ENCODE measurements at places on chromosomes 16 and 17.

DNA sequence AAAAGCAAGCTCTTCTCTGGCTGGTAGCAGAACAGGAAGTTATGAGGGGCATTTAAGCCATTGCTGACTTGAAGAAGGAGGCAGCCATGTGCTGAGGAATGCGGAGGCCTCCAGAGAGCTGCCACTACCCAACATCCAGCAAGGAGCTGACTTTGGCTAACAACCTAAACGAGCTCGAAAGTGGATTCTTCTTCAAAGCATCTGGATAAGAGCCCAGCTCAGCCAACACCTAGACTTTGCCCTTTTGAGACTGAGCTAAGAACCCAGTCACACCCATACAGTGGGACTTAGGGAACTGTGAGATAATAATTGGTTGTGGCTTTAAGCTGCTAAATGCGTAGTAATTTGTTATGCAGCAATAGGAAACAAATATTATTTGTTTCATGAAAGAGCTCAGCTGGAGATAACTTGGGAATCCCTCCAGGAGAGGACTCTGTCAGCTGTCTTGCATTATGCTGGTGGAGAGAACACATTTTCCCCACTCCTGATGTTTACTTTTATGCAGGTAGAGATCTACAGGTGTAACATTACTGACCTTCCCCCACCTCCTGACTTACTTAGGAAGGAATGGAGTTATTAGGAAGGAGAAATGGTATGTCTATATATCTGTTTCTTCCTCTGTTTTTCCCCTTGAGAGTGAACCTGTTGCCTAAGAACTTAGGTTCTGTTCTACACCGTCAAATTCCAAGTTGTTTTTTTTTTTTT is 52.7 kb upstream of the ZNF629 start:
- DNase-seq, result no peak

DNA sequence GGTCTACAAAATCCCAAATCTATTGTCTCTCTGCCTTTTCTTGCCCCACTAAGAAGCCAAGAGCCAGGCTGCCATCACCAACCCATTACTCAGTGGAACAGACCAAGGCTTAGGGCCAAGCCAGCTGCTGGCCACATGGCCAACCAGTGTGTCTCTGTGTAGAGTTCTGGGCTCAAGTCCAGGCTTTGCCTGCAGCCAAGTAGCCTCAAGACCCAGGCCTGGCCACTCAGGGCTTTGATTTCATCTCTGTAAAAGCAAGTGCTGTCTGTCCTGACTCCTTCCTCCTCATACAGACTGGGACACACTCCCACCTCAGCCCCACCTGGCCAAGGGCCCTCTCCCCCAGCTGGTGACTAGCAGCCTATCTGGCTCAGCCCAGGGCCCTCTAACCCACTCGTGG is 14.6 kb downstream of the SREBF1 start:
- no peak for DNase-seq

GRCh38 chr17:14942526-14943190 is 322.5 kb downstream of the PMP22 start:
- no peak for DNase-seq

- DNase-seq, result no peak
Measured at GRCh38 chr17:183021-183420, 1.6 kb upstream of the DOC2B start.

GRCh38 chr17:79801156-79802038 is 4.5 kb upstream of the CBX8 start:
- no peak for DNase-seq

DNA sequence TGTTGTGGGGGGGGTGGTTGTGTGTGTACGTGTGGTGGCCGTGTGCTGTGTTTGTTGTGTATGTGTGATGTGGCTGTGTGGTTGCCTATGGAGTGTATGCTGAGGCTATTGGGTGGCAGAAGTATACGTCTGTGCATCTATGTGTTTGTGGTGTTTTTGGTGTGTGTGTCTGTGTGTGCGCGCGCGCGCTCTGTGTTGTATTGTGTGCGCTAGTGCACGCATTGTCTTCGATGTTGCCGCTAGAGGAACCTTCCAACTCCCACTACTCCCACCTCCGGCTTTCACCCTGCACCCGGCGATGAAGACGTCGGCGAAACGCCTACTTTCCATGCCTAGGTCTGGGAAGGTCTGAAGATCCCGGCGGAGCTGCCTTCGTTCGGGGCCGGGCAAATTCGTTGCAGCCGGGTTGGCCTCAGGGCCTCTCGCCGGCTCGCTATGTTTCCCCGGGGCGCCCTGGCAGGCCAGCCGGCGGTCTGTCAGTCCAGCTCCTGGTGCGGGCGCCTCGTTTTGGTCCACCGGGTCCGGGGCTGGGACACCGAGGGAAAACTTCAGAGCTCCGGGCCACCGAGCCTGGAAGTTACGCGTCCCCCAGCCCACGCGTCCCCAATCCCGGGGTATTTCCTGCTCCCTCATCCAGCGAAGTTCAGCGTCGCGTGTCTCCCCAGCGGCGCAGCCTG is 5.2 kb upstream of the DLX4 start:
- DNase-seq, result no peak

- no peak for DNase-seq
Measured at GRCh38 chr17:38719289-38719942, 10.7 kb upstream of the CISD3 start.

- peak; percentile 48 for DNase-seq
Measured at GRCh38 chr16:27169511-27170071, 33.7 kb upstream of the KDM8 start.

GRCh38 chr17:81509972-81510784 is 2.4 kb downstream of the ACTG1 start:
- DNase-seq, result no peak

GRCh38 chr16:49213594-49213993 is 68.0 kb downstream of the CBLN1 start:
- no peak for DNase-seq

DNA sequence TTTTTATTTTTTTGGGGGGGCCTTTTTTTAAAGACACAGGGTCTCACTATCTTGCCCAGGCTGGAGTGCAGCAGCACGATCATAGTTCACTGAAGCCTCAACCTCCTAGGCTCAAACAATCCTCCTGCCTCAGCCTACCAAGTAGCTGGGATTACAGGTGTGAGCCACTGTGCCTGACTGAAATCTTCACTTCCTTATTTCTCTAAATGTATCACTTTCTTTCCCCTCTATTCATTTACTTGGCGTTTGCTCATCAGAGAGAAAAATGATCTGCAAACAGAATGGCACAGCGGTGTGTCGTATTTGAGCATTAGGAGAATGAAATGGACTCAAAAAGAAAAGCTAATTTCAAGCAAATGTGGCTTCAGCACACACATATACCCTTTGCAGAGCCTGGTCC is 44.3 kb upstream of the CDH5 start:
- no peak for DNase-seq

DNA sequence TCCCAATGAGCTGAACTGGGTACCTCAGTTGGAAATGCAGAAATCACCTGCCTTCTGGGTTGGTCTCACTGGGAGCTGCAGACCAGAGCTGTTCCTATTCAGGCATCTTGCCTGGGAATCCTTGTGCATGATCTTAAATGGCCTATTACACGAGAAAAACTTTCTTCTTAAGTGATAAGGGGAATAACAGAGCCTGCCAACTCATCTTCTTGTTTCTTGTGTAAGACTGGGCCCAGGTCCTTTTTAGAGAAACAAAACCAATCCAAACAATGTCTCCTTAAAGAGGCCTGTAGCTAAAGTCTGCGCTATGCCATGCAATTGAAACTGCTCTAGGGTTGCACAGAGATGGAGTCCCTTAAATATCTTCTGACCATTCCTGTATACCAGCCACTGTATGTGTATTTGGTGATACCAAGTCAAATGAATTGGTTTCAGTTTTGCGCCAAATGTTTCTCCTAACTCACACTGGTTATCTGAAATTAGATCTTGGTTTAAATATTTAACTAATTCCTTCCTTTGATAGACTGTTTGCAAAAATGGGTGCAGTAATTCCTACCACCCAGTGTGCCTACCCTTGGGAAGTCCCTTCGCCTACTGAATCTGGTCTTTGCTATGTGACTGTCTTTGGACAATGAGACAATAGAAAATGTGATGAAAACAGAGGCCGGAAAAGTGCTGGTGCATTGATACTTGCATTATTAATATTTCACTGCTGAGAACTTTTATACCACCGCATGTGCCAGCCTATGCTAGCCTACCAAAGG is 6.5 kb upstream of the CCL23 start:
- no peak for DNase-seq

- no peak for DNase-seq
Measured at GRCh38 chr17:36717088-36717487, 115.7 kb downstream of the MRM1 start.

DNA sequence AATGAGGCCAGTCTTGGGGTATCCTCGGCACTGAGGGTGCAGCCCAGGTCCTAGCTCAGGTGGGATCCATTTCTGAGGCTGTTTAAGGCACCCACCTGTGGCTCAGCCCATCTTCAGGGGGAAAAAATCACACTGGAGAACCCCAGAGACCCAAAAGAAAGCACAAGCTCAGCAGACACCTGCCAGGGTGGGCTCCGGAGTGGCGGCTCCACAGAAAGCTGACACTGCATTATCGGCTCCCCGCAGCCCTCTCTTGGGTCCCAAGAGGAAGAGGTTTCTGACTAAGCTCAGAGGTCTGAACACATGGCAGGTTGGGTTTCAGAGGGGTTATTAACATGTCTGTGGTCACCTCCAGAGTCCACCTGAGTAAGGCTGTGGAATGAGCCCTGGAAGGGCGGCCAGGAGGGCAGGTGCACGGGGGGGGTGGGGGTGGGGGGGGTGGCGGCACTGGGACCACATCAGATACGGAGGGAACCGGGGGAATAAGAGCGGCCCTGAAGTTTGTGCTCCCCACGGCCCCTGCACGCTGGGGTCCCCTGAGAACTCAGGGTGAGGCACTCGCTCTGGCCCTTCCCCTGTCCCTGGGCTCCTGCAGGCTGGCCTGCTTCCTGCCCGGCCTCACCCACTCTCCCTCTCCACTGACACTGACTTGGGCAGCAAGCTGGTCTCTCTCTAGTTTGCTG is 79.5 kb downstream of the TIMM22 start:
- DNase-seq, result no peak

DNA sequence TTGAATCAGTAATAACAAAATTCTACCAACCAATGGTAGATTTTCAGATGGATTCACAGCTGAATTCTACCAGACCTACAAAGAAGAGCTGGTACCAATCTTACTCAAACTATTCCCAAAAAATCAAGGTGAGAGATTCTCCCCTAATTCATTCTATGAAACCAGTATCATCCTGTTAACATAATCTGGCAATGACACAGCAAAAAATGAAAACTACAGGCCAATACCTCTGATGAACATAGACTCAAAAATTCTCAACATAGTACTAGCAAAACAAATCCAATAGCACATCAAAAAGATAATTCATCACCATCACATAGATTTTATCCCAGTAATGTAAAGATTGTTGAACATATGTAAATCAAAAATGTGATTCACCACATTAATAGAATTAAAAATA is 234.4 kb upstream of the KIF2B start:
- DNase-seq, result no peak

GRCh38 chr16:75461575-75461974 is 2.9 kb downstream of the TMEM170A start:
- DNase-seq, result no peak

GRCh38 chr17:28643983-28644786 is 773 bp downstream of the BLTP2 start:
- no peak for DNase-seq

DNA sequence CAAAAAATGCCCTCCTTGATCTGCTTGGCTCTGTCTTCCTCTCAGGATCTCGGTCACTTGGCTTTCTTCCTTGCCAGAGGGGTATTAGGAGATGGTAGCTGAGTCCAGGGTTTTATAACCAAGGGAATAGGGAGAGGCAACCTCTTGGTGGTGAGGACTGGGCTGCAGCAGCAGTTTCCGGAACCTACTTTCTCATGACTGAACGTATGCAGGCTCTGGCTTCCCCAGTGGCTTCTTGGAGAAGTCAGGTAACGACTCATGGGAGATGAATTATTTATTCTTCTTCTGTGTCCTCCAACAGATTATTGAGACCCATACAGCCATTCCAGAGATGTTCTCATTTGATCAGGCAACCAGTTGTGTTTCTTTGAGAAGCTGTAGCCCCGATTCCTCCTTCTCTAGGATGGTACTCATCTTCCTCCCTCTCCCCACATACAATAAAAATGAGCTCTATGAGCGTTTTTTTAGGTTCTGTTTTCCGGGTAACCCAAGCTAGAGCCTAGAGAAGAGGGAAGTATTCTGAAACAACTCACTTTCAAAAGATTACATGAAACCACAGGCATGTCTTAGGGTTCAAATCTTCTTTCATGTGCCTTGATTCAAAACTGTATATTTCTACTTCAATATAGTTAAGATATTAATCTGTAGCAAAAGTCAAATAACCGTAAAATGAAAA is 22.3 kb upstream of the DHX40 start:
- no peak for DNase-seq

- no peak for DNase-seq
Measured at GRCh38 chr17:45895969-45896785, 1.8 kb downstream of the MAPT start.

DNA sequence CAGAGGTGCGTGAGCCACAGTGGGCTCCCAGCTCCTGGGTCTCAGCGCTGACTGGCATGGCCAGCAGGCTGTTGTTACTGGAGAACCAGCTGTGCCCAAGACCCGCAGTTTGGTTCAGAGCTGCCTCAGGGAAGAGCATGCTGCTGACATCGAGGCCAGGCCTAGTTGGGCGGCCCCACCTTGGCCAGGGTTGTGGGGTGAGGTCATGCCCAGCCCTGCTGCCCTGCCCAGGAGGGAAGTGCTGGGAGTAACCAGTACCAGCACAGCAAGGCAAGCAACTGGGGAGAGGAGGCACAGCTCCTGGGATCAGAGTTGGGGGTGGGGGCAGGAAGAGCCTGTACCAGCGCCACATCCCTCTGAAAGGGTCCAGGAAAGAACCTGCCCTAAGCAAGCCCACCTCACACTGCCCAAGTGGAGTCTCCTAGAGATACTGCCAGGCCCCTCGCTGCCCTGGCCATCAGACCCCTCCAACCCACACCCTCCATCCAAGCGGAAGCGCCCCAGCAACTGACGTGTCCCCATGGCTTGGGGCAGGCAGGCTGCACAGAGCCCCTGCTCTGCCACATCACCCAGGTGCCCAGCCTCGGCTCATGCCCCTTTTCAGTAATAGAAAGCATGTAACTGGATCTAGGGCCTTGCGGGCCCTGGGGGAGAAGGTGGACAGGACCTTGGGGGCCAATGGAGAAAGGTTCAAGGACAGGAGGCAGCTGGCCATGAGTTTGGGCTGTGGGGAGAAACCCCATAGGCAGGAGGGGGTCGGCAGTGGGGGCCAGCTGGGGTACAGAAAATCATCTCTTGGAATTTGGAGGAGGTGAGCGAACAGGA is 990 bp downstream of the DOK4 start:
- DNase-seq, result no peak

All from stimulated activated naive CD4-positive, alpha-beta T cell treated with Interleukin-2 at 50 U/mL for 16 hours (primary cell).